Nephron progenitor cell (in vitro differentiated cells): ENCODE measurements at places on chromosomes 6 and 20.

DNA sequence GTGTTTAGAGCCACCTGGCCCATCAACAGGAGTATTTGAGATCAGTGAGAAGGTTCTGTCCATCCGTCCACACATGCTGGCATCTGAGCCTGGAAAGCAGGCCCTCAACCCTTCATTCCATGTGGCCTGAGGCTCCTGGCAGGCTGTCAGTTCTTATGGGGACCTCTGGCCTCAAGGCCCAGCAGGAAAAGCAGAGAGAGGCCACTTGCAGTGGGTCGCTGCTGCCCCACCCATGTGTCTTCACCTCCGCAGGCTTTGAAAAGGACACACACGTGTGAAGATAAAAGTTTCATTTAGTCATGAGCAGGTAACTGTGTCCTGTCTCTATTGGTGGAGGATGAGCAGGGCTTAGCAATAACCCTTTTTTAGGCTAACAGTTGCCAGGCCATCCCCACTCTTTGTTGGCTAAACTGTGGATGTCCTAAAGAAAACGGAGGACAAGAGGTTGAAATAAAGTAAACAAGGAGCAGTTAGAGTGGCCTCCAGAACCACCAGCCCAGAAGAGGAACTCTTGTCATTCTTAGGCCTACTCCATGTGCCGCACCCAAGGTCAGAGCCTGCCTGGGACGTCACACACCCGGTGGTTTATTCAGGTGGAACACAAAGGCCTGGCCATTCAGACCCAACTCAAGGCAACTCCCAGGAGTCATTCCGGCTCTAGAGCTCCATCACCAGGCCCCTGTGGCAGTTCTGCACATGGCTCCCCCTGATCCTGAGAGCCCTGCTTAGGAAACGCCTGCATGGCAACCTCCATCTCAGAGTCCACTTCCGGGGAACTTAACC, 143.4 kb upstream of the CST7 start:
- DNase-seq: no peak

DNA sequence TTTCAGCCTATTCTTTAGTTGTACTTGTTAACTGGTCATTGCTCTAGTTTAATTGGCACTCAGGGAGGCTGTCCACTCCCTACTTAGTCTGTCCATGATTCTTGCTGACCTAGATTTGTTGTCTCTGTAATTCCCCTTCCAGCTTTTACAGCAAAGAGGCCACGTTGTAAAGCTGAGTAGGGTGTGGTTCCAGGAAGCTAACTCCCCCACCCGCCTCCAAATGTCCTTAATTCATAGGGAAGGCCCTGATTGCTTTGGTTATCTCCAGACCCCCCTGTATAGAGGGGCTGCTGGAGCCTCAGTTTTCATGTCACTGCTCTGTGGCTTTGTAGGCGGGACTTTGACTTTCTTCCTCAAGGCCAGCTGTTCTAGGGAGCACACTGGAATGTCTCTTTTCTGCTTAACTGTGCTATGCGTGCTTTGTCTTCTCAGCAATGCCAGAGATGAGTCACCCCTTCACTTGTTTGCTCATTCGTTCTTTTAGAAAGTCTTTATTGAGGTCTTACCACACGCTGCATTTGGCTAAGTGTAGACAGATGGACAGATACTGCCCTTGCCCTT, 175.1 kb upstream of the JAG1 start:
- DNase-seq: no peak

GRCh38 chr6:37077905-37078296, 72.4 kb downstream of the FGD2 start:
- peak; percentile 71 for DNase-seq

- DNase-seq: peak; percentile 34
Measured at GRCh38 chr6:35148167-35148741, 7.1 kb upstream of the TCP11 start.

GRCh38 chr6:169234634-169235033, 19.0 kb downstream of the THBS2 start:
- no peak for DNase-seq

GRCh38 chr20:54294094-54294493, 86.2 kb downstream of the PFDN4 start:
- DNase-seq: no peak

DNA sequence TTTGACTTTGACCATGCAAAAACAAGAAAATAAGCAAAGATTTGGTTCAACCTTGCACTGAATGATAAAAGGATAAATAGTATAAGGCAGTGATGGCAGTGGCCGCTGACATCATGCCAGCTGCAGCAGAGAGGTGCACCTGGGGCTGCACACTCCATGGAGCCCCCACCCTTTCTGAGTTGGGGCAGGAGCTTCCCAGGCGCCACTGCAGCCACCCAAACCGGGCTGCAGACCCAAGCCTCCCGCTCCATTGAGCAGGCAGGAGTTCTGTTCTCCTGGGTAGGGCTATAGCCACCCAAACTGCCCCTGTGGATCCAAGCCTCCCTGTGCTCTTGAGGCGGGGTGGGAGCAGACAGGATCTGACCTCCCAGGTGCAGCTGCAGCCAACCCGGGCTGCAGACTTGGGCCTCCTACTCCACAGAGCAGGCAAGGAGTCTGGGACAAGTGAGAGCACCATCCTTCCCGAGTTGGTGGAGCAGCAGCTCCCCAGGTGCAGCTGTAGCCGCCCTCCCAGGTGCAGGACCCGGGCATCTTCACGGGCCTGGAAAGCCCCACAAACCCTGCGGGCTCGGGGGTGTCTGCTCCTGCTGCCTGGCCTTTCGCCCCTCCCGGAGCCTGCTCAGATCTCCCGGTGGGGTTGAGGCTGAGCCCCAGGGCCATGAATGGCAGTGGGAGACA, 537.9 kb downstream of the TENT5A start:
- no peak for DNase-seq

DNA sequence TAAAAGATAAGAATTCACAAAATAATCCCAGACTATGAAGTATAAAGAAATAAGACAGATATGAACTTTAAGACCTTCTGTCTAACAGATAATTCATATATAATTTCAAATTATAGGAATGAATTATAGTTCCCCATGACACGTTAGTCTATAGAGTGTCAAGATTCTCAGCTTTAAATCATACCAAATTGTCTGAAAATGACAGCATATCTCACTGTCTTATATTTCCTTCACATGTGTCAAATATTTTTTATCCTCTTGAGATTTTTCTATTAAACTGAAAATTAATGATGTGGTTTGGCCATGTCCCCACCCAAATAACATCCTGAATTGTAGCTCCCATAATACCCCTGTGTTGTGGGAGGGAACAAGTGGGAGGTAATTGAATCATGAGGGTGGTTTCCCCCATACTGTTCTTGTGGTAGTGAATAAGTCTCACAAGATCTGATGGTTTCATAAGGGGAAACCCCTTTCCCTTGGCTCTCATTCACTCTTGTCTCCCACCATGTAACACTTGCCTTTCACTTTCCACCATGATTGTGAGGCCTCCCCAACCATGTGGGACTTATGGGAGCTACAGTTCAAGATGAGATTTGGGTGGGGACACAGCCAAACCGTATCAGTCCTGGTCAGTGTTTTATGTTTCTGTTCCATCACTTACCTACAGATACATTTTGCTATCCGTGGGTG, 825.3 kb upstream of the GJE1 start:
- DNase-seq: no peak

DNA sequence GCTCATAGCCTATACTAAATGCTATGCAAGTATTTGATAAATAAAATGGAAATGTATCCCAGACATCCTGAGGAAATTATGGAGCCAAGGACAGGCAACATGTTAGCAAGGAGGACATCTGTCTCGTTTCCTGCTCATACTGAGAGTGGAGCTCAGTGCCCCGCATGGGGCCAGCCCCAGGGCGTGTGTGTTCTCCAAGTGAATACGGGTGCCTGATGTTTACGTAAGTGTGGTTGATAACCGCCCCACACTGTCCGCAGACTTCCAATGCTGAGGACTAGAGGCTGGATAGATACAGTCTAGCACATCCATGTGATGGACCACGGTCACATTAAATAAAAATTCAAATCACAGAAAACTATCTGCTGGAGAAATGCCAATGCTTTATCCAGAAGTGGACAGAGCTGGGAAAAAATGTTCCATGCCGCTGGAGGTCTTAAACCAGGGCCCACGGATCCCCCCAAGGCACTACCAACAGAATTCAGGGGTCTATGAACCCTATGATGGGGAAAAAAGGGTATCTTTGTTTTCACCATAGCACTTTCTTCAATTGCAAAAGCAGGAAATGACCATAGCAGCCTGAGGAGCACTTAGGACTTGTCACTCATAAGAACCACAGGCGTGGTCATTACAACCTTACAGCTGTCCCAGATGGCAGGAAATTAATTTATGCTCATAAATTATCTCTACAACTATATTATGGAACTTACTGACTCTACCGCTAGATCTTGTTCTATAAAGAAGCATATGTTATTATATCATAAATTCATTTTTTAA, 24.9 kb downstream of the TGM2 start:
- DNase-seq: no peak

GRCh38 chr6:149806127-149806526, 56.6 kb downstream of the PCMT1 start:
- no peak for DNase-seq

DNA sequence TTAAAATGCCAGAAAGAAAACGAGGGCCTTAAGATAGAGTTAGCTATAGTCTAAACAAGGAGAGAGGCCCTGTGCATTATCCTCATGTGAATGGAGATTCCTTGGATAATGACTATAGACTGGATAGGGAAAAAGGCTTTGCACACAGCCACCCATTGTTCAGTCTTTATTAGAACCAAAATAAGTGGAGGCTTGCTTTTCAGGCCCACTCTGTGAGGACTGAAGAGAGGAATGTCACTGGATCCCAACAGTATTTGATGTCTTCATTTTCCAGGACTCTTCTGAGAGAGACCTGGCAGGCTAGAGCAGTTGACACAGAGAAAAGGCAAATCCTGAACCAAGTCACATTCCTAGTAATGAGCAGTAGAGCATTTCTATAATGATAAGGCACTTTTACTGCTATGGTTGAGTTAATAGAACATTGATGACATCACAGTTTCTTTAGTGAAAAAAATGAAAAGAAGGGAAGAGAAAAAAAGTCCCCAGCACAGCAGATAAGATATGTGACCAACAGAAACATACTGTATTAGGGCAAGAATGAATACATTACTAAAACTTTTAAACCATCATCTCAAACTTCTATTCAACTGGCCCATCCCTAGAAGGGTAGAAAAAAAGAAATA, 315.1 kb downstream of the EPHA7 start:
- no peak for DNase-seq

DNA sequence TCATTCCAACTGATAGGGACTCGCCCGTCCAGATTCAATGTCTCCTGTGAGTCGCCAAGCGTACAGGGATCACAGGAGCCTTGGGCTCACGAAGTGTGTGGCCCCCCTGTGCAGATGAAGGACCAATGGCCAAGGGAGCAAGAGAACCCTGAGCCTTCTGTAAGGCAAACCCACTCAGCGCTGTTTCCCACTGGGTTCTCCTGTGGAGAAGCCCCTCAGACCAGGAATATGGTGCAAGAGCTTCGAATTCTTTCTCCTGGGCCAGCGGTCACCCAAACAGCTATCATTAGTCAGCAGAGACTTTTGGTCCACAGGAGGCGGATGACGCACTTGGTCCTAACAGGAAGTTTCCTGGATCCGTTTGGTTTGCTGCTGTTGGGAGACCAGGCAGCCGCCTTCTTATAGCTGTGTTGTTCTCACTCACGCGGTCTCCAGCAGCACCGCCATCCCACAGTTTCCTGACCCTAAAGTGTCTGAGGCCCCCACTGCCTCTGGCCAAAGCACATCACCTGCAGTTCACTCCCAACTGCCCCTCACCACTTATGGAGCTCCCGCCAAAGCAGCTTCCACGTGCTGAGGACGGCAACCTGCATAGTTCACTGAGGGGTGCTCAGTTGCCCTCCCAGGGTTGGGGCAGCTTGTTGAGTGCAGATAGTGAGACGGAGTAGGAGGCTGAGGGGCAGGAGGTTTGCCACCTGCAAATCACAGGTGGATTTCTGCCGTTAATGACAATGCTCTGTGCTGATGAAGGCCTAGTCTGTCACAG, 268.6 kb downstream of the ERMARD start:
- no peak for DNase-seq

DNA sequence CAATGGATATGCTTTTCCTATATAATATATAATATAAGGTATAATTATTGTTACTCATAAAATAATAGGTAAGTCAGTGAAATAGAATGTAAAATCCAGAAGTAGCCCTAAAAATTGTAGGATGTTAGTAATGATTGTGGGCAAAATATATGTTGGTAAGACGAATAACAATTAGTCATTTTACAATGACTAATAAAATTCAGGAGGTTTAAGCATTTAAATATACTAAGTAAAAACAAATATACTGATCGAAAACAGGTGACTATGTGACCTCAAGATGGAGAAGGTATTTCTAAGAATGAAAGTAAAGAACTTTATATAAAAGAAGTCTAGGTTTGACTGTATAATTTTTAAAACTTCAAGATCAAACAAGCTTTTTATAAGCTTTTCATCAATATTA, 28.9 kb downstream of the FUCA2 start:
- DNase-seq: no peak

- no peak for DNase-seq
Measured at GRCh38 chr6:154411076-154411475, 54.5 kb upstream of the IPCEF1 start.

GRCh38 chr20:59392736-59393135, 92.3 kb downstream of the EDN3 start:
- no peak for DNase-seq

DNA sequence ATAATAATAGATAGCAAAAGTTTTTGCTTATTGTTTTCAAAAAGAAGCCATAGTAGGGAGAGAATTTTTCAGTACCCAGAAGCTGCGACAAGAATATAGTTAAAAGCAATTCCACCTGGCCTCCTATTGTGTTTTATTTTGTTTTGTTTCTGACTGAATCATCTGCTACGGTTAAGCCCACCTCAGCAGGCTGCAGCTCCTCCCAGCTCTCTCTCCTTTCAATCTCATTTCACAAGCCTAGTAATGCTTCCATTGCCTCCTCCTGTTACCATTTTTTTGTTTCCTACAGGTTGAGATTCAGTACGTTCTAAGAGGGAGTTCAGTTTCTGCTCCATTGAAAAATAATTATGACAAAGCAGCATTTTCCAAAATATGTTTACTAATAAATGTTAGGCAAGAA, 77.9 kb downstream of the PCSK2 start:
- no peak for DNase-seq

DNA sequence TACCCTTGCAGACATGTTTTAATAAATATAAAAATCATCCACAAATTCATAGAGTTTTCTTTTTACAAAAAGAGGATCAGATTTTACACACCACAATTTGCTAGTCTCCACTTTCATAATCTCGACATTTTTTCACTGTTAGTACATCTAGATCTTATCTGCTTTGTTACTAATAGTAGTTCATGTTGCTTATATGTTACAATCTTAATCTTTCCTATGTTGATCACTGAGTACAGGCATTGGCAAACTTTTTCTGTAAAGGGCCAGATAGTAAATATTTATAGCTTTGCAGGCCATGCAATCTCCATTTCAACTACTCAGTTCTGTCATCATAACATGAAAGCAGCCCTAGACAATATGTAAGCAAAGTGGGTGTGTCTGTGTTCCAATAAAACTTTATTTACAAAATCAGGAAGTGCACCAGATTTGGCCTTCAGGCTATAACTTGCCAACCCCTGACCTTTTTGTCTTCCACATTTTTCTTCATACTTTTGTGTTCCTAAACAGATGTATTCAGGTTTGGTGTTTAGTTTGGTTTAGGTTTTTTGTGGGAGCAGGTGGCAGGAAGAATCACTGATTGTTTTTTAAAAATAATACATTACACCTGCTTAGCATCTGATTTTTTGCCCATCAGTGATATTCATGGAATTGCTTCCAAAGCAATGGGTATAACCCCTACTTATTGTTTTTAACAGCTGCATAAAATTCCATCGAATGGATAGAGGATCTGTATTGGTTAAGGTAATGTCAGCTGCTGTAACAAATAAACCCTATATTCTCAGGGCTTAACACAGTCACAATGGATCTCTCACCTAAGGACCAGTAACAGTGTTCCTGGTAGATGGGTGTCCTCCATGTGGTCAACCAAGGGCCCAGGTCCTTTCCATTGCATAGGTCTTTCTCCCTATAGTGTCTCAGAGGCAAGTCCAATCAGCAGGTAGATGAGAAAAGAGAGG, 61.2 kb downstream of the EYA2 start:
- no peak for DNase-seq
